ENCODE measurements at places on chromosomes 7 and 10.

GRCh38 chr7:3239291-3239691 lies 61.8 kb upstream of the SDK1 start:
- no peak for DNase-seq

GRCh38 chr7:129341212-129341611 lies 93.0 kb upstream of the STRIP2 start:
- no peak for DNase-seq

- DNase-seq: no peak
Observed at GRCh38 chr7:98081319-98081718, 25.3 kb upstream of the LMTK2 start.

DNA sequence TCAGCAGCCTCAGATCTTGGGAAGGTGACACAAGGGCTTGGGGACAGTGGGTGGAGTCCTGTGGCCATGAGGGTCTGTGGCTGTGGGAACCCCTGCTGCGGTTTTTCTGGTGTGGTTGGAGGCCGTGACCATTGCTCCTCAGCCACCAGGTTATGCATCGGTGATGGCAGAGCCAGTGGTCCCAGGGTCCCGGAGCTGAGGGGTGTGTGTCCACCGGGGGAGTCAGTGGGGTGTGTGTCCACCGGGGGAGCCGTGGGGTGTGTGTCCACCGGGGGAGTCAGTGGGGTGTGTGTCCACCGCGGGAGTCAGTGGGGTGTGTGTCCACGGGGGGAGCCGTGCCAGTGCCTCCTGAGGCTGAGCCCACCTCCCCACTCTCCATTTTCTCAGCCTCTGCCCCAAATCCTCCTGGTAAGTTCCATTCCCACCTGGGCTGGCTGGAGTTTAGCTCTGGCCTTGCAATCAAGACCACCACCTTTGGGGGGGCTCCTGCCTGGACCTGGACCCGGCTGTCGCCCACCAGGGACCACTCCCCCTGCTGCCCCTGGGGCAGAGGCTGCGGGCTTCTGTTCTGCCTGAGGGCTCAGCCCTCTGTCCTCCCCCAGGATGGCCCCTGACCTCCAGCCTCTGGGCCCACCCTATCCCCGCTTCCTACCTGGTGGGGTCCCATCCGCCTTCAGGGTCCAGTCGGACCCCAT lies 143.5 kb downstream of the ELFN1 start:
- no peak for DNase-seq

- no peak for DNase-seq
Observed at GRCh38 chr10:77857272-77857671, 69.3 kb downstream of the DLG5 start.

DNA sequence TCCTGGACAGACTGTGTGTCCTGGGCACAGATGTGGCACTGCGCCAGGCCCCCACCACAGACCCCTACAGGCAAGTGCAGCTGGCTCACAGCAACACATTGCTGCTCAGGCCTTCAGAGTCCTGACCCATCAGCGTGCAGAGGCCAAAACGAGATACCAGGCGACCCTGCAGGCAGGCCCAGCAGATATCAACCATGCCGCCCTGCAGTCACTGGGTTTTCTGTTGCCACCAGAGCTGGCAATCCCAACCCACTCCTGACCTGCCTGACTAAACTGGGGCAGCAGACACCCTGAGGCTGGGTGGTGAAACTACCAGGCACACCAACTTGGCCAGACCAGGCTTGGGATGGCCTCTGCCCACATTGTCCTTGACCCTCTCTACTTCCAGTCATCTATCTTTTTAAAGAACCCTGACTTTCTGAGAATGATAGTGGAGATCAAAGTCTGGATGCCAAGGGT lies 20.3 kb downstream of the ZCCHC24 start:
- DNase-seq: no peak

- DNase-seq: no peak
Observed at GRCh38 chr7:17854261-17855047, 85.8 kb downstream of the SNX13 start.

- DNase-seq: no peak
Observed at GRCh38 chr7:30646154-30646553, 36.1 kb downstream of the CRHR2 start.

DNA sequence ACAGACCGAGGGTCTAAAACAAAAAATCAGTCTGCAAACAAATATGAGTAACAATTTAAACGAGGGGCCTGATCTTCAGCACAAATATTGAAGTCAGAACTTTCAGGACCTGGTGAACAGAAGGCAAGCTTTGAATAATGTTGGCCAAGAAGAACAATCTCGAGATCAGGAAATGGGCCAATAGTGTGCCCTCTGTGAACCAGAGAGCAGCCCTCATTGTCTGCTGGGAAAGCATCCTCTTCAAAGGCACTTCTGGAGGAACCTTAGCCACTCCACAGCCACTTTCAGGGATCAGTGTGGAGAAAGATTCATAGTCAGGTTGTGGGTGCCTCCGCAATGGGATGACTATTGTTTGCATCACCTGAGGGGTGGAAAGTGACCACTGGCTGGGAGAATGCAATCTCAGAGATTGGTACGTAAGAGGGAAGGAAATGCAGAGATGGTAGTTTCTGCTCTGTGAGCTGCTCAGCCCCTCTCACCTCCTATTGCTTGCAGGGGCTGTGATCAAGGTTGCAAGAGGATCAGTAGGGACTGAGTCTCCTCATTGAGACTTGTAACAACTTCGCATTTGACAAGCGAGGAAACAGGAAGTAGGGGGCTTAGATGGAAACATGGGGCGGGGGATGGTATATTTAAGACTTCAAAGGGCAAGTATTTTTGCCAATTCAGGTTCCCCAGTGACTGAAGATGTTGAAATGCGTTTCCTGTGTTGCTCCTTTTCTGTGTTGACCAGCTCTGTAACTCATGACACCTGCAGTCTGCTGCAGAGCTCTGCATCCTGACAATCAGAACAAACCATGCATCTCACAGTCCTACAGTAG lies 28.4 kb upstream of the IFRD1 start:
- DNase-seq: no peak

DNA sequence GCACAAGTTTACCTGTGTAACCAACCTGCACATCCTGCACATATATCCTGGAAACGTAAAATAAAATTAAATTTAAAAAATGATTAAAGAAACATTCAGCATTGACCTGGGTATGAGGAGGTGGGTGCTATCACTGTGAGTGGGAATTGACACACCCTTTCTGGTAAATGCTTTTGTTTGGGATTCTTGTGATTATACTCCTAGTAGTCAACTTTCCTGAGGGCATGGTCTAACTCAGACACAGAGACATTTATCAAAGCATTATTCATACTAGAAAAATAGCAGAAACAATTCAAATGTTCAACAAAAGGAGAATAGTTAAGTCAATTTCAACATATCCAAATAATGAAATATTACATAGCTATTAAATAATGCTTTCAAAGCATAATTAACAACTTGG lies 44.2 kb downstream of the CNNM2 start:
- no peak for DNase-seq

- no peak for DNase-seq
Observed at GRCh38 chr7:107666790-107667189, 6.2 kb downstream of the SLC26A4 start.

GRCh38 chr10:59177031-59177797 lies 771 bp downstream of the PHYHIPL start:
- peak; percentile 94 for DNase-seq

GRCh38 chr10:109974504-109975191 lies 33.1 kb upstream of the ADD3 start:
- DNase-seq: peak; percentile 75

GRCh38 chr7:37450035-37450434 lies 1.4 kb upstream of the ELMO1 start:
- DNase-seq: no peak

DNA sequence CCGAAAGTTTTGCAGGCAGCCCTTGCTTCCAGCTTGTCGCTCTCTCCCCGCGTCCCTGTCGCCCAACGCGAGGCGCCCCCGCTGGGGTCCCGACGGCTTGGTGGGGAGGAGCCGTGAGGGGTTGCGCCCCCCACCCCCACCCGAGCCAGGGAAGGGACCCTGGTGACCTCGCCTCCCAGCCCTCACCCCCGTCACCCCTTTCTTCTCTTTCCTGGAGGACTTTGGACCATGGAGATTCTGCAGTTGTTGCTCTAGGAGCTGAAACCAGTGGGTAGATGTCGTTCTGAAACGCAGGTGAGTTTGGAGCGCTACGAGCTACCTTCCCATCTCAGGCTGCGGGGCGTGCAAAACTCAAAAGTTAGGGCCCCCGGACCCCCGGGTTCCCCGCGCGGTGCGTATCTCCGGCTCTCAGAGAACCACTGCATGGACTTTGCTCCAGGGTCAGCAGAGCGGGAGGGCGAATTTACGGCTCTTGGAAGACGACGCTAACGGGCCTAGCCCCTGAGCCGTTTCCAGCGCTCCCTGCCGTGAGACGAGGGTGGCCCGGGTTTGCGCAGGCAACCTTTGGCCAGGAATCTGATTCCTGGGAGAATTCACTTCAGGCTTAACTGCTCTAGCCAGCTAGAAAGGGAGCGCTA lies 684 bp upstream of the ATXN7L1 start:
- DNase-seq: peak; percentile 78

DNA sequence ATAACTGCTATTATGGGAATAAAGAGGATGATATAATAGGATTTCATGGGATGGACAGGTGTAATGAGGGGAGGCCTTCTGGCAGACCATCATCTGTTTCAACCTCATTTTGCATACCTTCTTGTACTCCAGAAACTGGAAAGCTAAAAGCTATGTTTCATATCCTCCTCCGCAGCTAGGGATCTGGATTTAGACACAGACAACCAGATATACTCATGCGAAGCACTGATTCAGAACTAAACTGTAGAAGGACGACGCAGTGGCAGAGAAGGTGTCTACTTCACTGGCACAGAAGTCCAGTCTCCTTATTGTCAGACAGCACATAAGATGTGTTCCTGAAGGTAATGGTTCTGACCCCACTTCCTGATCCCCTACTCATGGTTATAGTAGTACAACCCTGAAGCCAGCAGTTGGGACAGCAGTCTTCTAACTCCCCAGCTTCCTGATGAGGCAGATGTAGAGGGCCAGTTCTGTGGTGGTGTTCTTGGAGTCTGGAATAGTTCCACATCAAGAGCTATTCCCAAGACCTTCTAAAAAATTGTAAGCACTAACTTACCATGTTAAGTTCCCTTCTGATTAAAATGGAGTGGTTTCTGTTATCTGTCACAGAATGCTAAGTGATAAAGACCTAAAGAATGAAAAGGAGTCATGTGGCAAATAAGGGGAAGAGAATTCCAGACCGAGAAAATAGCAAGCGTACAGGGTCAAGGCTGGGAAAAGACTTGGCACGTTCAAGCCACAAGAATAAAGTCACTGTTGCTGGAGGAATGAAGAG lies 550.3 kb downstream of the GRM8 start:
- DNase-seq: no peak

- DNase-seq: no peak
Observed at GRCh38 chr7:127848241-127848640, 183.0 kb downstream of the LRRC4 start.

DNA sequence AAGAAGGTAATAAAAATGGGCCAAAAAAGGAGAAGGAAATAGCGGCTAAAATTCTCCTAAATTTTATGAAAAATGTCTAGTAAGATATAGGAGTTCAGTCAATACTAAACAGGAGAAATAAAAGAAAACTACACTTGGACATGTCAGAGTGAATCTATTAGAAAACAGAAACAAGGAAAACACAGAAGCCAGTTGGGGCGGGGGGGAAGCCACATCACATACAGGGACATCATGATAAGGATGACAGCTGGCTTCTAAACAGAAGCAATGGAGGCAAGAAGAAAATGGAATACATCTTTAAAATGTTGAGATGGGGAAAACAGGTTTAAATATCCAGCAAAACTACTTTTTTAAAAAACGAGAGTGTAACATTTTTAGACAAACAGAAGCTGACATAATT lies 77.8 kb downstream of the CUBN start:
- no peak for DNase-seq

- peak; percentile 57 for DNase-seq
Observed at GRCh38 chr10:34491678-34492077, 323.4 kb downstream of the PARD3 start.

DNA sequence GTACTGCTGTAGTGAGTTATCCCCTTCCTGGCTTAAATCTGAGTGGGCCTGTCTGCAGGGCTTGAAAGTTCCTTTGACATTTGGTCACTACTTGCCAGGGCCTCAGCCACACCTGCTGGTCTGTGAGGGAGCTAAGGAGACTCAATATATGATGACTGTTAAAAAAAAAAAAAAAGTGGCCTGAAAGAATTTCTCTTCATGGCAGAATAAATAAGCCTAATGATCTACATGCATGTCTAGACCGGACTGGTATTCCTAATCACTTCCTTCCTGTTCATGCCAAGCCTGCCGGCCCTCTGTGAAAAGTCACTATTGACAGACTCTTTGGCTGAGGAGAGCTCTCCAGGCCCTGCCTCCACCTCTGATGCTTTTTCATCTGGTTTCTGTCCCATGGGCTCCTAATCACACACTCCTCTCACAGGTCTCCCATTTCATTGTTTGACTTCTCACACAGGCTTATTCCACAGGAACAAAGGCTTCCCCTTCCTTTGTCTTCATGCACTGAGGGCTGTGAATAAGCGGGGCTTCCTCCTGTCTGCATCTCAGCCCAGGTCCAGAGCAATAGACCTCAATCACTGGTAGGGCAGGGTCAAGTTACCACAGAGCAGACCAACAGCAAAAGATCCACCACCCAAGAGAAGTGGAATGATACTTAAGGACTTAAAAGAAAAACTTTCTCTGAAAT lies 99.1 kb upstream of the SEC61G start:
- no peak for DNase-seq

DNA sequence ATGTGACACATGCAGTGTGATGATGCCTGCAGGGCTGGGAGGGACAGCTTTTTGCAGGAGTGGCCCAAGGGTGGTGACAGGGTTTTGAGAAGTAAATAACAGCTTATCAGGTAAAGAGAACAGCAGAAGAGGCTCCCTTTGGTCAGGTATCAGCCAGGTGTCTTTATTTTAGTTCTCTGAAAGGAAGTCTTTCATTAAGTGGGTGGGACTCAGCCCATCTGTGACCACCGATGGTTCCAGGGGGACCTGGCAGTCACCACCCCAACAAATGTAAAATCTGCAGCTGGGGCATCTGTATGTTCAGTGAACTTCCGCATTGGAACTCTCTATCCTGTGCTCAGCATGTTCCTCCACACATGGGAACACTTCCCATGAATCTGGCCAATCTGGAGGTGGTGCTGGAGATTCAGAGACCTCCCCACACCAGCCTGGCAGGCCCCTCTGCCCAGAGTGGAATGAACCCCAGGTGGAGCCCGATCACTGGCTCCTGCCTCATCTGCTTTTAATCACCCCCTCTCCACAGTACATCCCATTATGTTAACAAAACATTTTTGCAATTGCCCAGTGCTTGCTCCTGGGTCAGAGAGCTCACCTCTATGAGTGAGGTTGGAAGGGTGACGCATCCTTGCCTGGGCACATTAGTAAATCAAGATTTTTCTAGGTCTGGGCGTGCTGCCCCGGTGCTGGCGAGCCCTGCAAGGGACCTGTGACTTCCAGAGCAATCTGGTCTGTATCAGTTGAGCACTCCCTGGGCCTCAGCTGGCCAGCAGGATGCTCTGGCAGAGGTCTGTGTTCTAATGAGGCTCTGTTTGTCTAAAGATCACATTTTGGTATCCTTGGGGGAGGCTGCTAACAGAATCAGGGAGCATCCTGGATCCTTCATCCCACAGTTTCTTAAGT lies 140.4 kb upstream of the GDF10 start:
- DNase-seq: no peak

GRCh38 chr7:149459540-149460452 lies 1.1 kb downstream of the ZNF777 start:
- DNase-seq: peak; percentile 47
